Left kidney (tissue), 8 donors: ENCODE measurements at places on chromosomes 5 and 9. TPM values are rescaled to one million over a fixed set of nuclear protein-coding genes. Genes with fewer than 3 reads are reported as not detected.

GRCh38 chr9:123112015-123112975 lies 78.8 kb downstream of the GPR21 start:
- DNase-seq: no peak

DNA sequence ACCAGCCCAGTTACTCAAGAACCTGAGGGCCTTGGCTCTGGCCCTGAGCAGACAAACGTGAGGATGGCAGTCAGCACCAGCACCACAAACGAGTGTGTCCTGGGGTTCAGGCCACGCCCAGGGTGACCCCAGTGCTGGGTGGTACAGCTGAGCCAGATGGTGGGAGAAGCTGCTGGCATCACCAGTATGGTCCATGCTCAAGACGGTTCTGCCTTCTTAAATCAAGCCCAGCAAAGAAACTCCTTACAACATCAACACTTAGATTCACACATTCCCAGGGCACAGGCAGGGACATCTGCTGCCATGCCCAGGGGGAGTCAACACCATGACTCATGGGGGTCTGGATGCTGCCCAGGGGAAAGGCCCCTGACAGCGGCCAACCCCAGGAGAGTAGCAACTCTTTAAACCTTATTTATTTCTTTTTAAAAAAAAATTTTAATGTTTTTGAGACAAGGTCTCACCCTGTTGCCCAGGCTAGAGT lies 31.3 kb downstream of the IPPK start:
- no peak for DNase-seq

DNA sequence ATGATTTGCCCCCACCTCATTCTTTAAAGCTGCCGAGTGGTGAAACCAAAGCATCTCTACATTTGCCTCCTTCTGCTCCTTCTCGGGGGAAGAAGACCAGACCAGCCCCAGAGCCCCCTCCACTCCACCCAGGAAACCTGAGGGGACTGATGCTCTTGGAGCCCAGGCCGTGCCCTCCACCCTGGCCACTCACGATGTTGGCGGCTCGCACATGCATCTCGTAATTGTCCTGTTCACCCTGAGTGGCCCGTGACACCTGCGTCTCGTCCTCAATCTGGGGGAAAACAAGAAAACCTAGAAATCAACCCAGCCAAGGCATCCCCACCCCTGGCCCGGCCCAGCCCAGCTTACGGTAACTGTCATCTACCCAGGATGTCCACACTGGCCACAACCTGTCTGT lies 3.0 kb downstream of the MED22 start:
- DNase-seq: no peak

- no peak for DNase-seq
Measured at GRCh38 chr5:10366310-10367272, 13.1 kb downstream of the MARCHF6 start.

DNA sequence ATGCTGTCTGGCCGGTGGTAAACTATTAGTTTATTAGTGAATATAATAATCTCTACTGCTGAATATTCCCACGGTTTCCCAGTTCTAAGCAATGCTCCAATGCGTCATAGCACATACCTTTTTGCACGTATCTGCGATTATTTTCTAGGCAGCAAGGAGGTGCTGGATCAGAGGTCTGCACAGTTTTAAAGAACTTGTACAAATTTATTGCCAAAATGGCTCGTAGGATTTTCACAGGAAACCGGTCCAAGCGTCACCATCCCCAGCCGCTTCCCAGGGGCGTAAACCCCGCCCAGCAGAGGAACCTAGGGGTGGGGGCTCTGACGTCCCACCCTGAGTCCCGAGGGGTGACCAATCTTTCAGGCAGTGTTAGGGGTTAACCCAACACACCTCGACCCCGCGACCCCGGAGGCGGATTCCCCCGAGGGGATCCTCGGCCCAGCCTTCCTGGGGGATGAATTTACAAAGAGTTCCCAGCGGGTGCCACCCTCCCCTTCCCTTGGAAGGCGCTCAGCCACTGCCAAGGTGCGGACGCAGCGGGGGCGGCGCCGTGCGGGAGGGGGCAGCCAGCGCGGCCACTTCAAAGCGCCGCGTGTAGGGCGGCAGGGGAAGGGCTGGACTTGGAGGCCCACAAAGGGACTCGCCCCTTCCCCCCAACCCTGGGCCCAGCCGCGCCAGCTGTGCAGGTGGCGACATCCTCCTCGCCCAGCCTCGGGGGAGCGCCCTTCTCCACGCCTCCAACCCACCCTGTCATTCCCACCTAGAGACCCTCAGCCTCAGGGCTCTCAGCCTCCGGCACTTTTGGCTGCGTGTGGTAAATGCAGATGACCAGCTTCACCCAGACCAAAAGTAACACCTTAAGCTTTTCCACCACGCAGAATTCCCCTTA lies 43.5 kb upstream of the TCF7 start:
- peak; percentile 55 for DNase-seq

- no peak for DNase-seq
Measured at GRCh38 chr5:180975338-180975737, 13.3 kb upstream of the BTNL3 start.

GRCh38 chr5:36949593-36949992 lies 73.0 kb downstream of the NIPBL start:
- DNase-seq: no peak

DNA sequence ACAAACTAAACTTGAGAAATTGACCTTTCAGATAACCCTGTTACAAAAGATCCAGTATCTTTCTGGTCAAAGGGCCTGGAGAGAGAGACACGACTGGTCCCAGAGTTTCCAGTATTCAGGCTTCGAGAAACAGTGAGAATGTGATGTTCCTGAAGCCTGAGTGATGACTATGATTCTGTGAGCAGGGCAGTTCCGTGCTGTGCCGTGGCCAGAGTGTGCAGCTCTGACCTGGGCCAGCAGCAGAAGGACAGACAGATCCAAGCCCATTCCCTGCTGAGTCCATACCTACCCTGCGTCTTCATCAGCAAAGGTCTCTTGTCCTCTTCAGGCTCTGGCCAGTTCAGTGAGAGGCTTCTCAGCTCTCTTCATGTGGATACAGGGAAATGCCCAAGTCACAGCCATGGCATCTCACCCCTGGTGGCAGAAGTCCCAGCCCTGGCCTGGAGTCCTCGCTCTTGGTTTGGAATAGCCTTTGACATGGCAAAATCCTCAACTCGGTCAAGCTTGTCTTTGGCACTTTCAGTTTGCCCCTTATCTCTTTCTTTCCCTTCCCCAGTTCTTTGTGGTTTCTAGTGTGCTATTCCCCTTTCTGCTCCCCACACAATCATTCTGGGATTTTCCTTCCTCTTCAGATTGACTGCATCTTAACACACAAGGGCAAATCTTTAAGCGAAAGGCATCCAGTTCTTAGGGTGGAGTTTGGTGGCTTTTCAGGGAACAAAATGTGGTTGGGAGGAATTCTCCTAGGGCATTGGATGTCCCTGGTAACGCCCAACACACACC lies 107.7 kb downstream of the LIFR start:
- DNase-seq: no peak

The TAF11L5 gene
- not detected for polyA plus RNA-seq

GRCh38 chr9:134737842-134738580 lies 96.4 kb downstream of the COL5A1 start:
- DNase-seq: no peak

DNA sequence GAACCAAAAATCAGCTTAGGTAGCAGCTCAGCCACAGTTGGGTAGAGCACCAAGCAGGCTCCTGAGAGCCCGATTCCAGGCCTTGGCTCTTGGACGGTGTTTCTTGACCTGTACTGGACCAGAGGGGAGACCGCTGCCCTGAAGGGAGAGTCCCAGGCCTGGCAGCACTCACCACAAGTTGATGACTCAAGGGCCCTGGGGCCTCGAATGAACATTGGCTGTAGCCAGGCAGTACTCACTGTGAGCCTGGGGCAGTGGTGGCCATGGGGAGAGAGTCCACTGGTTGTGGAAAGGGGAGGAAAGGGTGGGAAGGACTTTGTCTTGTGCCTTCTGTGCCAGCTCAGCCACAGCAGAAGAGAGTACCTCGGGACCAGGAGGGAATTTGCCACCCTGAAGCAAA lies 166.1 kb downstream of the EDIL3 start:
- DNase-seq: no peak

The AIF1L gene
- 347 TPM for polyA plus RNA-seq

The MACIR gene
- polyA plus RNA-seq: 19.8 TPM

- DNase-seq: no peak
Measured at GRCh38 chr5:126799780-126800179, 22.8 kb downstream of the LMNB1 start.

DNA sequence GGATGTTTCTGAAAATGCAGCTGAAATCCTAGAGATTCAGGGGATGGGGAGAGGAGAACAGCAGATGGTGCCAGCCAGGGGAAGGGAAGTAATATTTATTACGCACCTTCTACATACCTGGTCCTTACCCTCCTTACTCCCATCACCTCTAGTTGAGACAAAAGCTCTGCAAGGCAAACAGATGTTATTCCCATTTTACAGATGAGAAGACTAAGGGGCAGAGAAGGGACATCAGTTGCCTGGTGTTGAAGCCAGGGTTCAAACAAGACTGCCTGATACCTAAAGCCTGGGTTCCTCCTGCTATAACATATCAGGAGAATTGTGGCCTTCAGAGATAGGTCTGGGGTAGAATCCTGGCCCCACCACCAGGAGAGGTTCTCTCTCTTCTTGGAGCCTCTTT lies 7.3 kb upstream of the BOD1 start:
- no peak for DNase-seq

GRCh38 chr9:22379272-22379671 lies 67.4 kb upstream of the DMRTA1 start:
- peak; percentile 1 for DNase-seq

- no peak for DNase-seq
Measured at GRCh38 chr5:59326596-59326995, 566.9 kb downstream of the PDE4D start.

- DNase-seq: no peak
Measured at GRCh38 chr5:172985596-172985995, 2.0 kb downstream of the ATP6V0E1 start.

The STK32A gene
- polyA plus RNA-seq: 23.9 TPM

The PCDH12 gene
- polyA plus RNA-seq: 15.7 TPM

GRCh38 chr9:75197561-75197960 lies 109.2 kb downstream of the OSTF1 start:
- DNase-seq: peak; percentile 14

The CCDC152 gene
- polyA plus RNA-seq: 16.1 TPM

DNA sequence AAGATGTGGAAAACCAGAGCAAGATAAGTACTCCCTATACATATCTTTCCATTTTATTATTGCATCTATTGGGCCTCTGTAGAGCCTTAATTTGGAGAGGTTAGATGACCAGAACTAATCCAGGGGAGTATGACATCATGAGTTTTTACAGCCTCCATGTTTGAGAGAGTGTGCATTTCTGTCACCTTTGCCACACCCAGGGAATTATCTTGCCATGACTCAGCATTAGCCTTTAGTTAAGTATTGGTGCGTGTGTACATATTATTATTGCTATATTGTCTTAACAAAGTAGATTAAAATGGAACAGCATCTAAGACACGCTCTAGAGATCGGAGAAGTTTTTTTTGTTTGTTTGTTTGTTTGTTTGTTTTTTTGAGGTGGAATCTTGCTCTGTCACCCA lies 27.6 kb downstream of the DIMT1 start:
- no peak for DNase-seq

GRCh38 chr9:134236001-134236421 lies 71.6 kb upstream of the RNU6ATAC start:
- DNase-seq: no peak

DNA sequence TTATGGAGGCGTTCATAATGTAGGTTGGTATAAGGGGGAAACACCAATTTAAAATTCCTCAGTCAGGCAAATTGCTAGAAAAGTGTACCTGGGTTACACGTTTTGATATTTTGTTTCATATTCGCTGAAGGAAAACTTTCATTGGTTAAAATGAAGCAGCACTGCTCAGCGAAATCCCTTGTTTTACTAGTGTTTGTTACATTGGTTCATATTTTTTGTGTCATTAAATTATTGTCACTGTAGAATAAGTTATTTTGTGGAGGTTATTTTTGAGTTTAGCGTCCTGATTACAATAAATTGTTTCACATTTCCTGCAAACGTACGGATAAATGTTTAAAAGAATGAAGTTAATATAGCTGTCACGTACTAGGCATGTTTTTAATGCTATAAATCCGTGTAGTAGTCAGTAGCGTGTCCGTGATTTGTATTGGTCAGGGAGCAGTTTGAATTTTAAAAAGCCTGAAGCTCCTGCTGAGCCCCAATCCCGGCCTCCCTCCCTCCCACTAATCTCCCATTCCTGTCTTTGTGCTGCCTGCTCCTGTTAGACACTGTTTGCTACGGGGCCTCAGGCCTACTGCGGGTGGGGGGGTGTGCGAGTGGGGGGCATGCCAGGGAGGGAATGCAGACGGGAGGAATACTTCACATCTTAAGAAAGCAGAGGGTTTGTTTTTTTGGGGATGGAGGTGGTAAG lies 2.0 kb downstream of the NIPBL start:
- peak; percentile 60 for DNase-seq

GRCh38 chr5:159286420-159287035 lies 23.4 kb downstream of the UBLCP1 start:
- DNase-seq: peak; percentile 37

DNA sequence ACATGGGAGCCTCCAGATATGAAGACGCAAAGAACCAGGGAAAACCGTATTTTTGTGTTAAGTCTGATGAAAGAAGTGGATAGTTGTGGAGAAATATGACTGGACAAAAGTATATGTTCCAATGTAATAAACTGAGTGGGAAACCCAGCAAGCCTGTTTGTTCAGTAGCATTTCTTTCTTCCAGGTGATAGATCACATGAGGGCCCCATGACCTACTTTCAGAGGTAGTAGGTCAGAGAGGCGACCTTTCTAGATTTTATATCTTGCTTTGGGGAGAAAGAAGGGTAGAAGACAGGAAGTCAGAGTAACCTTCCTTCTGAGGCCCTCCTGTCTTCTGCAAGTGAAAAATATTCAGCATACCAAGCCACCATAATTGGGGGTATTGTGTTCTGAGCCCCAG lies 31.5 kb downstream of the CCDC171 start:
- no peak for DNase-seq

DNA sequence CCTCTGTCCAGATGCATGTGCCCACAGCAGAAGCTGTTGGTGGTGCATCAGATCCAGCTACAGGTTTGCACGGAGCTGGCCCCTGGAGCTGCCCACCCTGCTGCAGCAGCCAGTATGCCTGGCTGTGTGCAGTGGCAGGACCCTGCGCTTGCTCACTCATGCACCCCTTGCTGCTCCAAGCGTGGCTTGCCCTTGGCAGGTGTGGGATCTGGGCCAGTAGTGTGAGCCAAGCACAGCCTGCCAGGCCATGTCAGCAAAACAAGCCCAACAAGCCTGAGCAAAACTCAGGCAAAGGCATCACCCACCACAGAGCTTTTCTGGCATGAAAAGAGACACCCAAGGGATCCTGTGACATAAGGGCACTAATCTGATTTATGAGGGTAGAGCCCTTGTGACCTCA lies 18.3 kb upstream of the ECPAS start:
- DNase-seq: no peak

The NTNG2 gene
- polyA plus RNA-seq: 0.18 TPM

The DMRT3 gene
- 1.5 TPM for polyA plus RNA-seq
